ENCODE measurements at places on chromosomes 11 and 22.

DNA sequence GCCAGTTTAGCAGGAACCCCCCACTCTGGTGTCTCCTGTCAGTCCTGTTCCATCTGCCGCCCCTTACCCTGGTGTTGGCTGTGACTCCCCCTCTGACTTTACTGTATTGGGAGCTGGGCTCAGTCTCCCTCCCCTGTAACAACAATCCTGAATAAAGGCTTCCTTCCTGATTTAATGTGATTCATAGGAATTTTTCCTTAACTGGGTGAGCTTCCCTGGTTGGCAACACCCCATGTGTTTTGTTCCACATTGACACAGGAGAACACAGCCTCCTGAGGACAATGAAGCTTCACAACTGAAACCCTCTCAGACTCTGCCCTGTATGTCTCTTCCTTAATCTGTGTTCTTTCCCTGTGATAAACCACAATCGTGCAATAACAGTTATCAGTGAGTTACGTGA lies 8.4 kb downstream of the APOL4 start:
- DNase-seq: no peak

- DNase-seq: no peak
Measured at GRCh38 chr11:126154691-126155090, 56.8 kb downstream of the RPUSD4 start.

DNA sequence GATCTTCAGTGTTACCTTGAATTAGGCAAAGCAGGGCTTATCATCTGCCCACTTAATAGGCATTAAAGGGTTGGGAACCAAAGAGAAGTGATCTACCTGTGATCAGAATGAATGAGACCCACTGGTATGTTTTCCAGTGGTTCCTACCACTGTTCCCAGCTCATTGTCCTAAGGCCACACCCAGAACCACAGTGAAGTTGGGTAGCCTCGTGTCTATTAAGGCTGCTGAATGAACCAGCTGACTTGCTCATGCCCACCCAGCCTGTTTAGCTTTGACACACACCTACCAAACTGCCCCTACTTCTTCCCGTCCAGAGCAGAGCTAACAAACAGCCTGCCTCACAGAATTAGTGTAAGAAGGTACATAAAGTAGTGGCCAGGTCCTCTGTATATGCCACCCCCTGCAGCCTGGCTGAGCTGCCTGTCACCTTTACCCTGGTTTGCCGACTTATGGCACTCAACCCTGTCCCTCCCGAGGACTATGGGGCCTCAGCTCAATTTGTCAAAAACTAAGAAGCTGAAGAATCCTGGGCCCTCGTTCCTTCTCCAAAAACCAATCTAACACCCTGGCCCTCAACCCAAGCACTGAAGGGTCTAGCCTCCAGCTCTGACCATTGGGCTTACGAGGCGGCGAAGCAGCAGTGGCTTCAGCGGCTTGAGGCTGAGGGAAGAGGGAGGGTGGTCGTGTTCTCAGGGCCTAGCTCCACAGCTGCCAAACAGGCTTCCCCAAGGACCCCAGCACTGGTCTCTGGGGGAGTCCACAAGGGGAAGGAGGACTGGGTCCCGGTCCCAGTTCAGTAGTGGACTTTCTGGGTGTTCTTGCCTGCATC lies 9.8 kb downstream of the UCP2 start:
- no peak for DNase-seq

DNA sequence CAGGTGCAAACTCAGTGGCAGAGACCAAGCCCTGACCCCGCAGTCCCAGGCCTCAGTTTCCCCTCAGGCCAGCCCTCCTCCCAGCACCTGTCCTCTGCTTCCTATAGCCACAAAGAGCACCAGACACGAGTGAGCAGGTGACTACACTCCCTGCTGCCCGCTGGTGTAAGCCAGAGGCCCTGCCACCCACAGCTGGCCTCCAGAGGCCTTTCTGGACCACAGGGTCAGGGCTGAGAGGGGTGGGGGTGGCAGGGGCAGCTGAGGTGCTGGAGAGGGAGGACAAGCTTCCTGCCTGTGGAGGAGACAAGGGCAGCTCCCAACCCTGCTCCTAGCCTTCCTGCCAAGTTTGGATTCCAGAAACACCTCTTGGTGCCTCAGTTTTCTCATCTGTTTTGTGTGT lies 31.3 kb upstream of the WNT7B start:
- no peak for DNase-seq

GRCh38 chr11:12430954-12431595 lies 53.7 kb downstream of the PARVA start:
- no peak for DNase-seq

- DNase-seq: no peak
Measured at GRCh38 chr22:33303099-33303498, 244.9 kb upstream of the SYN3 start.

- no peak for DNase-seq
Measured at GRCh38 chr11:125423247-125423849, 72.7 kb downstream of the FEZ1 start.

GRCh38 chr11:83569134-83569805 lies 283.1 kb upstream of the CCDC90B start:
- no peak for DNase-seq

DNA sequence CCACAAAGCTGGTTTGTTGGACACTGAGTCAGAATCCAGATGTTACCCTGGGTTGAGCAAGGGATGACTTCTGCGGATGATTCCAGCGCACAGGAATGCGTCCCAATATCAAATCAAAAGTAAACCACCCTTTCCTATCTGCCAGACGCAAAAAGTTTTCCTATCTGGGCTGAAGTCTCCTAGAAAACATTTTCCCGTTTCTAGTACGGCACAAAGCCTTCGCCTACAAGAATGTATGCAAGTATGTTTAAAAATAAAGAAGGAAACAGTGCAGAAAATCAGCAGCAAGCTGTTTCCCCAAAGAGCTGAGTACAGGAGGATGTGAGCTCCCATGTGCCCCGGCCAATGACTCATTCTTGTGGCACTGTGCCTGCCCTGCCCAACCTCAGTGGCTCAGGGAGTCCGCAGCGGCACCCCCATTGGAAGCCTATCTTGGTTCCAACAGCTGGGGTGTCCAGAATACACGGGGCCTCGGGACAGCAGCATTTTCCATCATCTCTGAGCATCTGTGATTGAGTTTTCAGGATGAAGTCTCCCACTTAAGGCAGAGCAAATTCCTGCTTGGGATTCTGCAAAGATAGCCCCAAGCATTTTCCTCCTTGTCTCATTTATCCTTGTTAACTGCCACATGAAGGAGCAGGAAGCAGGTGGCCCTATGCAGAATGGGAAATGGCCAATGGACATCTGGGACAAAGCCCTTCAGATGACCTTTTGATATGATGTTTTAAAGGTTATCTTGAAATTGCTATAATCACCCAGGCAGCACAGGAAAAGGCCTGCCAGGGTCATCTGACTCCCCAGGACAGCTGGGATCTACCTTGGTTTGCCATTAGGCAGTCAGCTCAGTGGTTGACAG lies 17.5 kb downstream of the KCNJ5 start:
- DNase-seq: no peak

- DNase-seq: peak; percentile 17
Measured at GRCh38 chr11:124799348-124800225, 619 bp downstream of the MSANTD2 start.

- DNase-seq: peak; percentile 92
Measured at GRCh38 chr11:3841426-3842350, 929 bp upstream of the RHOG start.

- no peak for DNase-seq
Measured at GRCh38 chr11:35330156-35330889, 89.0 kb downstream of the SLC1A2 start.

- DNase-seq: no peak
Measured at GRCh38 chr11:64278576-64279190, 5.8 kb downstream of the BAD start.

GRCh38 chr22:49402169-49402568 lies 425.5 kb downstream of the BRD1 start:
- no peak for DNase-seq

GRCh38 chr11:117427356-117427874 lies 99.8 kb downstream of the CEP164 start:
- DNase-seq: no peak

- DNase-seq: no peak
Measured at GRCh38 chr11:1640076-1640946, 10.7 kb downstream of the KRTAP5-5 start.

GRCh38 chr22:37777122-37777687 lies 30.5 kb upstream of the GCAT start:
- no peak for DNase-seq

- DNase-seq: no peak
Measured at GRCh38 chr11:110374921-110375320, 54.8 kb upstream of the FDX1 start.

GRCh38 chr22:43755452-43755851 lies 56.7 kb downstream of the EFCAB6 start:
- DNase-seq: no peak

- DNase-seq: no peak
Measured at GRCh38 chr22:27086080-27087044, 429.0 kb downstream of the MIAT start.

DNA sequence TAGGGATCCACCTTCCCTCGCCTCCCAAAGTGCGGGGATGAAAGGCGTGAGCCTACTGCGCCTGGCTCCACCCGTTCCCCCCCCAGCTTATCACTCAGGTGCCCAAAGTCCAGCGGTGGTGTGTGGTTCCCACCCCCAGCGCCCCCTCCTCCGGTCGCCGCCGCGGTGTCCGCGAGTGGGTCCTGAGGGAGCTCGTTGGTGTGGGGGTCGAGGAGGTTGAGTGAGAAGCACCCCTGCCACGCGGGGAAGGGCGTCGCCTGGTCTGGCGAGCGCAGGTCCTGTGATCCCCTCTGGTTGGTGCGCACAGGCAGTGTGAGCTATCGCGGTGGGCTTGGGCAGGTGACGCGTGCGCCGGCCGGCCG lies 3900.6 kb upstream of the OR11H1 start:
- DNase-seq: no peak

GRCh38 chr22:50670513-50670912 lies 2.1 kb upstream of the SHANK3 start:
- DNase-seq: no peak

DNA sequence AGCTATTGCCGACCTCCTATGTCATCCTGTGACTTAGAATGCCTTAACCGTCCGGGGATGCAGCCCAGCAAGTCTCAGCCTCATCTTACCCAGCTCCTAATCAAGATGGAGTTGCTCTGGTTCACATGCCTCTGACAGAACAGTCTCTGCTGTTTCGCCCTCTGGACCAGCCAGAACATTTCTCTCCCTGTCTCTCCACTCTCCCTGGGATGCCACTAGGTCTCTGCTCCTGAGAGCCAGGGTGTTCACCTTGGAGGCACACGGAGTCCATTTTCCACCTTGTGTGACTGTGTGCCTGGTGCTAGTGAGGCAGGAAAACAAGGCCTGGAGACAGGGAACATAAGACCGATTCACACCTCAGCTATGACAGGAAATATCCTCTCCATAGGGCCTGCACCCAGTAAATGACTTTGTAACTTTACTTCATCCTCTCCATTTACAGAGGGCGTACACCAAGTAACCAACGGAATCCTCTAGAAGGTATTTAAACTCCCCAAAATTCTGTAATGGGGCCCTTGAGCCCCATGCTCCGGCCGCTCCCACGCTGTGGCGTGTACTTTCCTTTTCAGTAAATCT lies 16.8 kb upstream of the B4GALNT4 start:
- no peak for DNase-seq

GRCh38 chr22:29211066-29211465 lies 5.4 kb downstream of the EMID1 start:
- DNase-seq: no peak

GRCh38 chr22:41619979-41620588 lies 759 bp downstream of the DESI1 start:
- peak; percentile 24 for DNase-seq

DNA sequence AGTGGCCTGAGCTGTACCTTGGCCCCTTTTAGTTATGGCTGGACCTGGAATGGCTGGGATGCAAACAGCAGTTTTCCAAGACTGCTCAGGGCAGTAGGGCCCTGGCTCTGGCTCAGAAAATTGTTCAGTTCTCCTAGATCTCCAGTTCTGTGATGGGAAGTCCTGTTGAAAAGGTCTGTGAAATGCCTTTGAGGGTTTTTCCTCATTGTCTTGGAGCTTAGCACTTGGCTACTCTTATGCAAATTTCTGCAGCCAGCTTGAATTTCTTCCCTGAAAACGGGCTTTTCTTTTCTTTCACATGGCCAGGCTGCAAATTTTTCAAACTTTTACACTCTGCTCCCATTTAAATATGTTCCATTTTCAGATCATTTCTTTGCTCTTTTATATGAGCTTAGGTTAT lies 33.2 kb downstream of the OR4A15 start:
- no peak for DNase-seq

DNA sequence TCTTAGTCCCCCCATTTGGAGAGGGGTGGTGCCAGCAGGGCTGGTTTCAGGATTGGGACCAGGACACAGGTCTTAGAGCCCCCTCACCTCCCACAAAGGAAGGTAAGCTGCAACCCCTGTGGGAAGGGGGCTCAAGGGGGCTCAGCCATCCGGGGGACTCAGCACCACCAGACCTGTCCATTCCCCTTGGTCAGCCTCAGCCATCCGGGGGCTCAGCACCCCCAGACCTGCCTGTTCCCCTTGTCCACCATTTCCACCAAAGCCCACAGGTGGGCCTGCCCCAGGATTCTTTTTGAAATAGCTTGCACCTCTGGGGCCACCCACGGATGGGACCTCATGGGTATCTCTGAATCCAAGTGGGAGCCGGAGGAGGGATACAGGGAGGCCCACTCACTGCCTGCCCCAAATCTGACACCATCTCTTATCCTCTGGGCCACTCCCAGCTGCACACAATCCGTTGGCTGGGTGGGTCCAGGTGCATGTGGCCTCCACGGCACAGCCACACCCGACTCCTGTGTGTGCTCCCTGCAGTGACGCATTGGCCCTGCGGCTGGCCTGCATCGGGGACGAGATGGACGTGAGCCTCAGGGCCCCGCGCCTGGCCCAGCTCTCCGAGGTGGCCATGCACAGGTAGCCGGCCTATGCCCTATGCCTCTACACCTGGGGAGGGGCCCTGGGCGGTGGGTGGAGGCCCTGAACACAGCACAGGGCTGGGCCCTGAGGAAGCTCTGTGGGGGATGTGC lies 15.9 kb downstream of the MCAT start:
- no peak for DNase-seq

- DNase-seq: no peak
Measured at GRCh38 chr22:21632931-21633330, 371 bp downstream of the CCDC116 start.

DNA sequence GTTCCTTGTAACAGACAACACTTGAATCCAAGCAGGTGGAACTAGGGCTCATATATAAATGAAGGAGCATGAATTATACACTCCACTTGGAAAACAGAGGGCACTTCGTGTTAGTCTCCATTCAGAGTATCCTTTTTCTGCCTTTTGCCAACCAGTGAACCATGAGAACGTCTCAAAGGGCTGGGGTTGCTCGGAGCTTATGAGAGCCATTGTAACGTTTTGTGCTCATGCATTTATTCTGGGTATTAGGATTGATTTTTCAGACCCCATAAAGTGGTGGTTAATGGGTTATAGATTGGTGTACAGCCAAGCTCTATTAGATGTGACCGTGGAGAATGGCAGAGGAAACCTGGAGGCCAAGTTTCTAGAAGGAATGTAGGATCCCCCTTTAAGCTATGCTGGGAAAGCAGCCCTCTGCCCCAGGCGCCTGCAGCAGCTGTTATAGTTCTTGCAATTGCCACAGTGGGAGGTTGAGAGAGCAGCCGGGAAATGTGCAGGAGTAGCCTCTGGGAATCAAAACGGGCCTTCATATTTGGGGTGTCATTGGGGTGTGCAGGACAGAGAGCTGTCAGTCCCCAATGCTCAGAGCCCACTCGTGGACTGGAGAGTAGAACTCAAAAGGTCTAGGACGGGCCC lies 54.6 kb upstream of the ASPHD2 start:
- no peak for DNase-seq

- no peak for DNase-seq
Measured at GRCh38 chr11:126419801-126420697, 64.6 kb downstream of the ST3GAL4 start.

- DNase-seq: no peak
Measured at GRCh38 chr11:77187111-77187750, 59.2 kb downstream of the MYO7A start.

- DNase-seq: no peak
Measured at GRCh38 chr11:85029964-85030363, 597.2 kb downstream of the DLG2 start.
